ENCODE measurements at places on chromosomes 11 and 22. TPM values are rescaled to one million over a fixed set of nuclear protein-coding genes. Genes with fewer than 3 reads are reported as not detected.

GRCh38 chr11:36088266-36088972, 144.6 kb downstream of the LDLRAD3 start:
- DNase-seq = no peak

Gene GNG3
- total RNA-seq = not detected

DNA sequence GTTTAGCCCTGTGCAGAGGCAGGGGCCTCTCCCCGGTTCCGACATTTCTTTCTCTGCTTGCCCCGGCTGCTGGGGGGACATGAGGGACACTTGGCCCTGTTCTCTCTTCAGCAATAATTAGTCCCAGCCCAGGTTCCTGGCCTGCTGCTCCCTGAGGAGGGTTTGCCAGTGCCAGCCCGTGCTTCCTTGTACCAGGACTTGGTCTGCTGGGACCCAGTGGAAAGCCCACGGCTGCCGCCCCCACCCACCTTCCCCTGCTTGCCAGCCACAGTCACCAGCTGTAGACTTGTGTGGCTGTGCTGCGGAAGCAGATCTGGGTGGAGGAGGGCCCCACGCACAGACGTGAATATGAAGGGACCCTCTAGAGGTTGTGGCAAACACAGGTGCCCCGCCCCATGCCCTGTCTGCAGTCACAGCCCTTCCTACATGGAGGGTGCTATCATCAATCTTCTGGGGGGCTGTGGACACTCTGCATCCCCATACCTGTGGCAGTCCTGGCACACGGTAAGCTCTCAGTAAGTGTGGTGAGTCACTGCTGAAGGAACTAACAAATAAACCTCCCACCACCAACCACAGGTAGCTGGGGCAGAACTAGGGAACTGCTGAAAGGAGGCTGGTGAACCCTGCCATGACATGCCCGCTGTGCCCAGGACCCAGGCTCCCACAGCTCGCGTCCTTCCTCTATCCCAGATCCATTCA, 949 bp downstream of the TP53AIP1 start:
- peak; percentile 64 for DNase-seq

- no peak for DNase-seq
Observed at GRCh38 chr11:30000986-30001750, 15.7 kb downstream of the KCNA4 start.

GRCh38 chr11:26014456-26015115, 317.3 kb upstream of the ANO3 start:
- no peak for DNase-seq

DNA sequence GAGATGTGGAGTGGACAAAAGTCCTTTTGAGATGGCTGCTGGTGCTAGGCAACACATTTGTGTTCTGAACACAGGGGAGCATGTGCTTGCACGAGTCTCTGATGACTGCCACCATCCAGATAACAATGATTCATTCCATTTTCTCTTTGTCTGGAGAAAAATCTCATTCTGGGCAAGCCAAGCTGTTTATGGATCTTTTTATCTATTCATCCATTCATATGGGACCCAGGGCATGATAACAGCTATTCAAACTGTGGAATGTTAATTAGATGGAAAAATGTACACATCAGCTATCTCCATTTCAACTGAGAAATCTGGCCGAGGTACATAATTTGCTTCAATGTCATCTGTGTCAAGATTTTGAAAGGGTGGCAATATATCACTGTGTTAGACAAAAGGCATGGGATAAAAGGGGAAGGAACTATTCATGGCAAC, 117.5 kb upstream of the ZBED5 start:
- no peak for DNase-seq

DNA sequence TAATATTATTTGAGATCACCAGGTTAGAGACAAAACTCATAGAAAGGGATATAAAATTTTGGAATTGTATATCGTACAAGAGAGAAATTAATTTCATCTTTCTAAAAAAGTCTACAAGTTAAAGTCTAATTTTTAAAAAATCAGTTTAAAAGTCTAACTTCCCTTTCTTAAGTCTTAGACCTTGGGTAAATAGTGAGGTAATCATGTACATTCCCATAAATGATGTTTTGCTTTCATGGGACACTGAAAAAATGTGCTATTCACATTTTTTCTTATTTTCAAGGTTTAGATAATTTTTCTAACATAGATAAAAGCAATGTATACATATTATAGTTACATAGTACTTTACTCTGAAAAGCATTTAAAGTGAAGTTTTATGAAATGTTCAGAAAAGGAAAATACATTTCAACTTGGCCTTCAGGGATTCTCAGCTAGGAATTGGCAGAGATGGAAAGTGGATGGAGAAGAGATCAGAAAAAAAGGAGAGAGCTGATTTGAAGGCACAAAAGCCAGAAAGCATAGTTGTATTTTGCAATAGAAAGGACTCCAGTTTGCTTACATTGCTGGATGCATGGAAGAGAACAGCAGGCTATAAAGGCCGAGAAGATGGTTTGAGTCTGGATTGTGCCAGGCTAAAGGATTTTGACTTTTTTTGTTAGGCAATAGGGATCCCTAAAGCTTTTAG, 194.0 kb downstream of the CASP12 start:
- DNase-seq = no peak

DNA sequence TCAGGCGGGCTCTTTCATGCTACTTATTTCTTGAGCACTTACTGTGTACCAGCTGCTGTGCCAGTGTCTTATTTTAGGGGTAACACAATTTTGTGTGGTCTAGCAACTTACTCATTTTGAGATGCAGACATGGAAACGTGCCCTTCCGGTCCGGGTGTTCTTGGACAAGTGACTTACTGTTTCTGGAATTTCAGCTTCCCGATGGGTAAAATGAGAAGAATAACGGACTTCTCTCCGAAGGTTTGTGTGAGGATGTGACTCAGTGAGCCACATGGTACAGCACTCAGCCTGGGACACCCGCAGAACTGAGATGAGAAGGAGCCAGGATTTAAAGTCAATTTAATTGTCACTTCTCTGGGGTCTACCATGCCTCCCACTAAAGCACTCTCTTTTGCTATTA, 114.5 kb upstream of the SYT13 start:
- DNase-seq = peak; percentile 30

DNA sequence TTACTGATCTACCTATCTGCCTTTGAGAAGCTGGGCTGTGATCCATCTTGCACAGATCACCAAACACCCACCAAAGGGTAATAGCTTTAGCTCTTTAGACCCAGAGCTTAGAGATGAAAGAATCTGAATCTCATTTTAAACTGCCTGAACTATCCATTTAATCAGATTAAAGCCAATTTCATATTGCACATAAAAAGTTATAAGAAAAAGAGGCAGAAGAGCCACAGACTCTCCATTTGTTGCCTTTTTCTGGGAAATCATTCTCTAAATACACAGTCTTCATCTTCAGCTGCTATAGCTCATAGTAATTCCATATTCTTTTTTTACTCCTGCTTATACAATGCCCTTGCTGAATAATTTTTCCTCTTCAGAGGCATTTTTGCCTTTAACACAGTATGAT, 271.2 kb downstream of the DLG2 start:
- DNase-seq = no peak

- no peak for DNase-seq
Observed at GRCh38 chr11:7874056-7874455, 57.0 kb downstream of the OR10A6 start.

Gene MMP10
- total RNA-seq = not detected

Gene IRAG1
- 348 TPM for total RNA-seq

GRCh38 chr11:96229354-96229977, 113.5 kb downstream of the MAML2 start:
- DNase-seq = no peak

DNA sequence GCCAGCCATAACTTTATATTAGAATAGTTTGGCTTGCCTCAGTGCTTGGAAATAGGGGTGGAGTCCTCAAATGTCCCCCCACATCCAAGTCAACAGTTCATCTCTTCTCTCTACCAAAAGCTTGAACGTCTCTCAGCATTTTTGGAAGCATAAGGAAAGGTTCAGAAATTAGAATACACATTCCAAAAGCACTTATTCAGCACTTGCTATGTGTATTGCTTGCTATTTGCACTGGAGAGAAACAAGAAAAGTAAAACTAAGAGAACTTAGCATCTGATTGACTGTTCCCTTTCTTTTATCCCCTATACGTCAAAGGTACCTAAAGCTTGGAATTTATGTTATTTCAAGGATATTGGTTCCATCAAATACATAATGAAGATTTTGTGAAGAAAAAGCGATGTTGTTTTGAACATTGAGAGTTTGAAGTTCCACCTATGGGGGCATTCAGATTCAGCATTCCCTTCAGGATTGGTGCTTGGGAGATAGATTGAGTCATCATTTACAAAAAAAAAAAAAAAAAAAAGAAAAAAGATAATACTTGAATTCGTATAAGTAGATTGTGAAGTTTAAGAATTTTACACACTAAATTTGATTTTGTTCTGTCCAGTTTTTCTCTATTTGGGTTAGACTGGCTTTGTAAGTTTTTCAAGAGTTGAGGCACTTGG, 1.3 kb downstream of the TBRG1 start:
- DNase-seq = no peak

- no peak for DNase-seq
Observed at GRCh38 chr11:40202589-40203270, 1256.7 kb downstream of the LRRC4C start.

All from posterior vena cava (tissue), 2 donors.